NB4 (cell line): ENCODE measurements at places on chromosomes 2 and 18.

GRCh38 chr2:25335971-25336370 lies 5.8 kb downstream of the DNMT3A start:
- no peak for DNase-seq

GRCh38 chr18:79410731-79411613 lies 15.2 kb downstream of the NFATC1 start:
- DNase-seq = no peak

- DNase-seq = no peak
These were observed 219.8 kb downstream of the SH3BP4 start for GRCh38 chr2:235171550-235172031.

DNA sequence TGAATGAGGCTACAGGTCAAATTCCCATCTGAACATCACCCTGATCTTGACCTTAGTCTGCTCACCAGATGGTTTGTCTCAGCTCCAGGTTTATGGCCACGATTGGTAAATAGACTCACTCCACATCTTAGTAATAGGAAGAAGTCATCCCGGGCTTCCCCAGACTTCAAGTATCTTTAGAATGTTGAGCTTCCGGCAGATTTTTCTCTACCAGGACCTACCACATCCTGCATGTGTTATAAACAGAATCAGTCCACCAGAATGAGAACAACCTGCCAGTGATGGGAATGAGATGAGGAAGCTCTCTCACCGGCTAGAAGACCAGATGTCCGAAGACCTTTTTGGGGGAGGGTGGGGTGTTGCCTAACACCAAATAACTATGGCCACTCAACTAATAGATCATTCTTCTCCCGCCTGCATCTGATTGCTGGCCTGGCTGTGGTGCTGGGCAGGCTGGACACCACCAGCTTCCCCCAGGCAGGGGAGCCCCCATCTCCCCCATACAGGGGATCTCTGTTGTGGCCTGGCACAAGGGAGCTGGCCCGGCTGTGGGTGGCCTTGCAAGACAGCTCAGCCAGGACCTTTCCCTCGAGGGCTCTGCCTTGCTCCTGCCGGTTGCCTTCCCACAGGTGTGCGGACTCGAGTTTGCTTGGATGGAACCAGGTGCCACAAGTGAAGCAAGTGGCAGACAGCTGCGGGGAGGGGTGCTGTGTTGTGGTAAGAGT lies 88.5 kb downstream of the SH3RF3 start:
- no peak for DNase-seq

- no peak for DNase-seq
These were observed 37.0 kb upstream of the MPP4 start for GRCh38 chr2:201735486-201735885.
